ENCODE measurements at places on chromosomes 16 and 17.

DNA sequence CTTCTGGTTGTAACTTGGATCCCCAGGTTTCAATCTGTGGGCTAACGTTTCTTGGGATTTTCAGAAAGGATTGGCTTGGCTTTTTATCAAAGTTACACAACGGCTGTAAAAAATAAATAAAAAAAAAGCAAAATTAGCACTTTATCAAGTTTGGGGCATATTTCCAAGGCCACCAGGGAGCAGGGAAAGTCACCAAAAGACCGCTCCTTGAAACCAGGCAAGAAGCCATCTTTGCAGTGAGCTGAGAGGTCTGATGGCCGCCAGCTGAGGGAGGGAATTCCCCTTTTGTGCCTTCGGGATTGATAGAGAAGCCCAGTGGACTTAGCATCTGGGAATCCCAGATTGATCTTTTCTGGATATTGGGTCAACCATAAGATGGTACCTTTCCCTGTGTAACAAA lies 192.2 kb downstream of the WWOX start:
- no peak for DNase-seq

- DNase-seq, result no peak
Measured at GRCh38 chr16:22265351-22265750, 31.9 kb upstream of the POLR3E start.

- DNase-seq, result no peak
Measured at GRCh38 chr17:32502710-32503109, 15.9 kb downstream of the CDK5R1 start.

DNA sequence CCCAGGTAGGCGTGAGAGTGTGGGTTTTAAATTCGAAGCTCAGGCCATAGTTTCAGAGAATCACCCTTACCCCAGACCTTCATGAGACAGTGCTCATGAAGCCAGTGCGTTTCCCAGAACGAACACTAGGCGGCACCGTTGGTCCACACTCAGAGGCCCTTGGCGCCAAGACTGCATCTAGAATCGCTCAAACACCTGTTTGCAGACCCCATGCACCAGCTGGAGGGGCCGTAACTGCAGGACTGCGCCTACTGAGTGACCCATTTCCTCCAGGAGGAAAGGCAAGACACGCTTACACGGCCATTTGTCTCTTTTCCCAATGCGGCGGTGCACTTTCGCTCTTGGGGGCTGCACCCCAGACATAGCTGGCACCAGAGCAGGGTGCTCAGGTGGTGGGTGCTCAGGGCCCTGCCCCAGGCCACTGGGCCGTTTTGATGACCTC lies 34.0 kb downstream of the ADGRG5 start:
- DNase-seq, result peak; percentile 84

- no peak for DNase-seq
Measured at GRCh38 chr17:55490376-55490775, 20.9 kb downstream of the SMIM36 start.

- DNase-seq, result no peak
Measured at GRCh38 chr16:71536752-71537499, 10.7 kb downstream of the CHST4 start.

Data from CD4-positive, alpha-beta T cell treated with Interleukin-1 beta for 1 hour (primary cell).